ENCODE measurements at places on chromosomes 6 and 20.

GRCh38 chr6:20135677-20136268, 76.5 kb downstream of the MBOAT1 start:
- DNase-seq, result no peak

DNA sequence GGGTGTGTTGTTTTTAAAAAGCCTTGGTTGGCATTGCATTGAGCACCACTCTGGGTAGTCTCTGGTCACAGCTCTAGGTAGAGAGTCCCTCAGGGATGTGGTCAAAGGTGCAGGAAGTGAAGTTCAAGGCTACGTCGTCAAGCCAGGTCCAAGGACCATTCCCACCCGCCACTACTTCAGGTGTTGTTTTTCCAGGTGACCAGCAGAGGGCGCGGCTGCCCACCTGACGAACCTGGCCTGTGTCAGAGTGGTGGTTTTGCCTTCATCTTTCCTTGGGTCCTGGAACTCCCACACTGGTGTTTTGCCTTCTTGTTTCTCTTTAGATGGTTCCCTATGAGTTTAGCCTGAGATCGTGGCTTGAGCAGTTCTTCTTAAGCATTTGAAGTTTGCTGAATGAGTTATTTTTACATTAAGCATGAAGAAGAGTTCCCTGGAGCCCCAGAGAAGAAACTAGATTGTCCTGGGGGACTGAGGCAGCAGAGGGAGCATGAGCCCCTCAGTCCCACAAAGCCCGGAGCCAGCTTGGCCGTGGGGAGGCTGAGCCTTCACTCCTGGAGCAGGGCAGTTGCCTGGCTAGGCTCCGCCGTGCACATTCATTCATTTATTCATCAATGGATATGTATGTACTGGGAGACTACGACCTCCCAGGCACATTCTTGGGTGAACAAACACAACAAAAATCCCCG, 5.6 kb upstream of the PHACTR3 start:
- DNase-seq, result peak; percentile 2

GRCh38 chr20:20395903-20396568, 28.1 kb downstream of the INSM1 start:
- no peak for DNase-seq

- no peak for DNase-seq
Observed at GRCh38 chr20:15789079-15789478, 784.2 kb downstream of the KIF16B start.

GRCh38 chr20:51800060-51800871, 2.1 kb downstream of the SALL4 start:
- DNase-seq, result peak; percentile 57

- DNase-seq, result no peak
Observed at GRCh38 chr20:38152175-38152620, 12.9 kb downstream of the TGM2 start.

GRCh38 chr6:139778106-139778505, 403.7 kb upstream of the CITED2 start:
- DNase-seq, result no peak

DNA sequence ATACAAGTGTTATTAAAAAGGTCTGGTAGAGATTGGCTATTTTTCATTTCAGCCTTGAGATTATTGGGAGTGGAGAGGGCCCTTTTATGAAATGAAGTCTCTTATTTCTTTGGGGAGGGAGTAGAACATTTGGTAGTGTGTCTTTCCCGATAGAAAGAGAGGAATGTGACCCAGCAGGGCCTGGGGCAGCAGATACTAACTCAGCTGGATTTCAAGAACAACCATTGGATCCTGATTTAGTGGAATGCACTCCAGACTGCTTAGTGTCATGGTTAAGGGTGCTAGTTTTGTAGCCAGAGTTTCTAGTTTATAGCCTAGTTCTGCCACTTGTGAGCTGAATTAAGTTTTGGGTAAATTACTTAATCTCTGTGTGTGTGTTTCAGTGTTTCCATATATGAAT, 18.4 kb upstream of the FLRT3 start:
- no peak for DNase-seq

DNA sequence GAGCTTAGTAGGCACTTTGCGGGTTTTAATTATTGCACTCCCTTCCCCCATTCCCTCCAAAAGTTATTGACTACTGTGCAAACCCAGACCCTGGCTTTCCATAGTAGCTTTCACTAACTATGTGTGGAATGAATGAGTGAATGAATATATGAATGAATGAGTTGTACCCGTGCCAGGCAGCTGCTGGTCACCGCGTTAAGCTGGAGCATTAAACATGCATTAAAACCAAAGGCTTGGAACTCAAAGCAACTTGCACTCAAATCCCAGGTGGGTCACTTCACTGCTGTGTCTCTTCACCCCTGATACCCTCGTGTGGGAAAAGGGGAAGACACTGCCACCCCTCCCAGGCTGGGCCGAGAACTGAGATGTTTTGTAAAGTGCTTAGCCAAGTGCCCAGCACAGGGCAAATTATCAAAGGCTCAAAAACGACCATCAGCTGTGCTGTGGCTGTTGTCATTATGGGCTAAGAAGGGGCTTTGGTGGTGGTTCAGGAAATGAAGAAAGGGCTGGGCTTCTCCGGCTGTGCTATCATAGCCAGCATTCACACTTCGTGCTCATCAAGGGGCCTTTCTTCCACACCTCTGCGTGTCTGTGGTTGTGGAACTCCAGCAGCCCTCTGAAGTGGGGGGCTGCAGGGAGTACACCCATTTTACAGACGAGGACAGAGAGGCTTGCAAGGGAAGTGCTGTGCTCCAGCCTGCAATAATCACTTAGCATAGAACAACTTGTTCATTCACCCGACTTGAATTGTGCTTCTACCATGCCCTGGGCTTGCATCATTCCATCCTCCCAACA, 60.2 kb upstream of the STX16 start:
- no peak for DNase-seq

GRCh38 chr20:62220666-62221568, 839 bp upstream of the HRH3 start:
- no peak for DNase-seq

- no peak for DNase-seq
Observed at GRCh38 chr20:47058236-47058635, 163.6 kb downstream of the EYA2 start.

DNA sequence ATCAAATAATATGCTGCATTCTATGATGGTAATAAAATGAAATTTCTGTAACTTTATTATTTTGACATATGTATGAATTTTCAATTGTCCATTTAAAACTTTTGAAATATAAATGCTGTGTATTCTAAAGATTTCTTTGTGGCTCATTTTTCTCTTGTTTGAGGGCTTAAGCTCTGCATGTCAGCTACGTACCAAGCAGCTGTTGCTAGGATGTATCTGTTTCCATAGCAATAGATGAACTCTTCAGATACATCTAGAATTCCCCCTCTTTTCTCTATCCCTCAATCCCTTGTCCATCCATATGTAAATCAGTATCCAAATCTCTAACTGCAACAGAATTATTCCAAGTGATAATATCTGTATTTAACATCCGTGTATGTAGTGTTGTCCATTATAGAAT, 76.5 kb upstream of the OPRM1 start:
- no peak for DNase-seq

GRCh38 chr20:38854654-38855066, 49.2 kb downstream of the PPP1R16B start:
- no peak for DNase-seq

- no peak for DNase-seq
Observed at GRCh38 chr6:7121700-7122241, 14.0 kb downstream of the RREB1 start.

- no peak for DNase-seq
Observed at GRCh38 chr6:13305791-13306190, 22.5 kb downstream of the TBC1D7 start.

DNA sequence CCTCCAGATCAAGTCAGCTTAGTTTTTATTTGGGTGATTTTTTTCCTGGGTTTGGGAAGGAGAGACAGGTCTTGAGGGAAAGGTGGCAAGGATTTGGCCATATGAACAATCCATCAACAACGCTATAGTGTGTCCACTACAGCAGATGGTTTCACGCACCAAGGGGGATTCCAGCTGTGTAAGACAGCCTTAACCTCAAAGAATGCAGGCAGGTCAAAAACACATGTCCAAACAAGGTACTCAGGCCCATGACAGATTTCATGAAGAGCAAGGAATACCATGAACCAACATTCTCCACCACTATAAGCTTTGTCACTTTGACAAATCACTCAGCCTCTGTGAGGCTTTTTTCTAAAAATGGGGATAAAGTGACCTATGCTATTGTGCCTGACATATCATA, 2.0 kb downstream of the AIF1 start:
- DNase-seq, result no peak

- no peak for DNase-seq
Observed at GRCh38 chr6:24740861-24741260, 21.9 kb upstream of the C6orf62 start.

DNA sequence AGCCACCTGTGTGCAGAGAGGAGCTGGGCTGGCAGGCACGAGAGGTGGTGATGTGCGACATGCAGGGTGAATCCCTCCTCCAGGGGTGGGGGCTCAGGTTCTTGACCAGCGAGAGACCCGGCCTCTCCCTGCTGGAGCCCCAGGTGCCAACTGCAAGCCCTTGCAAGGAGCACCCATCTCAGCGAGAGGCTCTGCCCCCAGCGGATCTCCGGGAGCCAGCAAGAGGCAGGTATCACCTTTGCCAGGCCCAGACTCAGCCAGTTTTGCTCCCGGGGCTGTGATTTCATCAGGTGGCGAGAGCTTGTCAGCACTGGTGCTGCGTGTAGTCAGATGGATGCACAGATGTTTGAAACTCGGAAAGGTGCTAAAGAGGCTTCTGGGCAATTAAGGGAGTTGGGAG, 87.7 kb downstream of the TFAP2C start:
- DNase-seq, result no peak

DNA sequence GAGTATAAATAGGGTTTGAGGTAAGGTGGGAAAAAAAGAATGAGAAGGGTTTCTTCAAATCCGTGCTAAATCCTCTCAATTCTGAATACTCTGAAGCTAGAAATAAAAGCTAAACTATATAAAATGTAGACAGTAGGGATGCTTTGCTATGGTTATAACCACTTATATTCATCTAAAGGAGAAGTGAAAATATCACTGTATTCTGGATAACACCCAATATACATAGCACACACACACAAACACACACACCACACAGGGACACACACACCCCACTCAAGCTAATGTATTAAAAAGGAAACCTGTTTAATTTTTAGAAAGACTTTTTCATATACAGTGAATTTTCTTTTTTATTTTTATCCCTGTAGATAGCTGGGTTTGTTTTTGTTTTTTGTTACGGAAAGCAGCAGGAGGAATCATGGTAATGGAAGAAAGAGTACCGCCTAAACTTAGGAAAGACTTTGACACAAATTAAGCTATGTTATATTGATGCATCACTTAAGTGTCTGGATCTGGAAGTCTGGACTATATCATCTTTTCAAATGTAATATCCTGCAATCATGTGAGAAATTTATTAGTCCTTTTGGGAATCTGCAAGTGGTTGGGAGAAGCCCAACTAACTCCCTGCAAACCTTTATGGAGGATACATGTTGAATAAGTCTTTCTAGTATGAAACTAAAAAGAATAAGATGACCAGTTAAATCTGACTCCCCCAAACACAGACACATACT, 68.4 kb upstream of the FABP7 start:
- no peak for DNase-seq

DNA sequence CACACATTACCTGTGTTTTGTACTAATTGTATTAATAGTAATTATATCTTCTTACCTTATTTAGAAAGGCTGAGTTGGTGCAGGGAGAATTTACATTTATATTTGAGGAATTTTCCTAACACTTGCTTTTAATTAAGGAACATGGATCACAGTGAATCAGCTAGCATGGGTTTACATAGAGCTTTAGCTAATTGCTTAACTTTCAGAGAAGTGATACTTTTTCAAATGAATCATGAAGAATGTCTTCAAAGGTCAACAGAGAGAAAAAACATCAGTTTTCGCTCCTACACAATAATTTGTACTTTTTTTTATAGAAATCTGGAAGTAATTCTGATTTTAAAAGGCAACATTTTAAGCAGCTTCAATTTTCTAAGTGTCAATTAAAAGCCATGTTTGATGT, 195.0 kb upstream of the HEY2 start:
- DNase-seq, result no peak

GRCh38 chr6:151493804-151494234, at the start of gene CCDC170:
Gene CCDC170 (plus strand): TSS chr6:151494017. CDS start chr6:151494129, 112 bp downstream.
- no peak for DNase-seq

GRCh38 chr20:25398376-25399036, 7.9 kb upstream of the ABHD12 start:
- no peak for DNase-seq

- DNase-seq, result no peak
Observed at GRCh38 chr20:56488566-56488965, 20.1 kb downstream of the RTF2 start.

DNA sequence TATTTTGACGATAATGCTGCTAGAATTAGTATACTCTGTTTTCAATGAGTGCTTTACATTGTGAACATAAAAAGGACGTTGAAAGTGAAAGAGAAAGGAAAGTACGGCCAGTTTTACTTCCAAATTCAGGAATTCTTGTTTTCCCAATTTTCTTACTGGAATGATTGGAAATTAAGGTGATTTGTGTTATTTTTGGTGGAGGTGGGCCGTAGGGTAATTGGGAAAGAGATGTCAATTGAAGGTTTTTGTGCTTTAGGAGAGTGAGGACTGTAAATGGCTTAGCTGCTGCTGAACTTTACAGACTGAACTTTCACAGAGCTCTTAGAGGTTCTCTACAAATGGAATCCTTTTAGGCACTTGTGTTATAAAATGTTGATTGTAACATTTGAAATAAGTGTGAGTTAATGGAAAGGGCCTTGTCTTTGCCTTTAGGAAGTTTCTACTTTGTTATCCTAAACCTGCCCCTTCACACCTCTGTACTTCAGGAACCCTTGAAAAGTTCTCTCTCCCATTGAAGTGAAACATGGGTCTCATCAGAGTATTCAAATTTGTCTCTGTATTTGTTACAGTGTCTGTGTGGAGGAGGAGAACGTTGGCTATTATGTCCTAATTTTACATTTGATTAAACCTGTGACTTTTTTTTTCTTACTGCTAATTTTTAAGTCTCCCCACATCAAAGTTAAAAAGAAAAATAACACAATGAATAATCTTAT, 256.4 kb downstream of the ARID1B start:
- DNase-seq, result no peak

- DNase-seq, result no peak
Observed at GRCh38 chr20:40997116-40997515, 31.5 kb upstream of the TOP1 start.

DNA sequence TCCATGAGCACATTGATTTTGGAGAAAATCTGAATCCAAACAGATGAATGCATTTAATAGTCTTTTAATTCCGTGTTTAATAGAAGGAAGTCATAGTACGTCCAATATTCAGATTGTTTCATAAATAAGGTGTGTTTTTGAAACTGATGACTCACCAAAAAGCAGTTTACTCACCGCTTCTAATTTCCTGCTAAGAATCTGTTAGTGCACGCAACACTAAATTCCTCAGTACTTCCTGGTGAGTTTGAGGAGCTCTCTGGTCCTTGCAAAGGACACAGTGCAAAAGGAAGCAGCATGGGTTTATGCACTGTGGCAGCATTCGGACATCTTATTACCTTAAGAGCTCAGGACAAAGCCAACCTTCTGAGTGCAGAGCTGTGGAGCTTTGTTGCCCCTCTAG, 2.3 kb upstream of the ADGRF1 start:
- no peak for DNase-seq

- DNase-seq, result peak; percentile 58
Observed at GRCh38 chr20:48635791-48636267, 192.0 kb downstream of the PREX1 start.

Measured in CD4-positive, alpha-beta T cell treated with Interleukin-15 for 4 hours (primary cell).